AG09309 (cell line): ENCODE measurements at places on chromosomes 1 and 21.

- no peak for DNase-seq
Observed at GRCh38 chr1:1785666-1786065, 7.4 kb upstream of the NADK start.

- DNase-seq, result no peak
Observed at GRCh38 chr21:46112725-46113215, 14.9 kb downstream of the COL6A2 start.

- DNase-seq, result no peak
Observed at GRCh38 chr1:211257826-211258225, 1.3 kb upstream of the RCOR3 start.

DNA sequence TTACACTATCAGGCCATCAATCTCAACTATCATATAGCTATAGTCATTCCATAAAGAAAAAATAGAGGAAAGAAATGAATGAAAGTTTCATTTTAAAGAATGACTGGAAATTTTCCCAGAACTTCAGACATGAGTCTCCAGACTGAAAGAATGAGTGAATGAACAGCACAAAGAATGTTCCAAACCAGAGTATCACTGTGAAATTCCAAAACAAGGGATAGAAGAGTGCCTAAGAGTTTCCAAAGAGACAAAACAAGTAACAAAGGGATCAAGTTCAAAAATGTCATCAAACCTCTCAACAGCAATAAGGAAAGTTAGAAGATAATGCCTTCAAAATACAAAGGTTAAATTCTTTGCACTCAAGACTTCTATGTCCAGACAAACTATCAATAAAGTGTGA, 114.9 kb downstream of the DENND1B start:
- no peak for DNase-seq

DNA sequence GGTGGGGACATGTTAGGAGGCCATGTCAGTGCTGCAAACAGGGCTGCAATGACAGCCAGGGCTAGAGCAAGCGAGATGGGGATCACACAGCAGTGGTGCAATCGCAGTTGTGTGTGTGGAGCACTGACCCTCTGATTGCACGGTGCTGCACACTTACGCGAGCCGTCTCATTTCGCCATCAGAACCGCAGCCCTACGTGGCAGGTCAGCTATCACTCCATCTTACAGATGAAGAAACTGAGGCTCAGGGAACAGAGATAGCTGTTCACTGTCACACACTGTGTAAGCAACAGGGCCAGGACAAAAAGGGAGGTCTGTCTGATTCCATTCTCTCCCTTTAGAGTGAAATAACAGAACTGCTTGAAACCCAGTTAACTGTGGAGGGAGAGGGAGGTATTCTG, 104.8 kb upstream of the SLC45A1 start:
- DNase-seq, result no peak

DNA sequence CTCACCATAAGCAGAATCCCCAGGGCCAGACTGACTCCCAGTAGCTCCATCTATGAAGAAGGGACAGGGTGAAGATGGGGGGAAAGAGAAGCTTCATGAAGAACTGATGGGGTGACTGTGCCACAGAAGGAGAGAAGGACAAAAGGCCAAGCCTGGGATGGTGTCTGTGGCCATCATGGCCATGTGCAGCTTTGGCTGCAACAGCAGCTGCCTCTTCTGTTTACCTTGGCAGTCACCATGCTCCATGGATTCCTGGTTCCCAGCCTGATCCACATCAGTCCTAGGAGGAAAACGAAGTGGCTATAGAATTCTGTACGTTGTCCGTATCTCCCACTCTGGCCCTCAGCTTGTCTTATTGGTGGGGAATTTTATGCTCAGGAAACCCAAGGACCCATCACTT, 12.0 kb downstream of the SEMA6C start:
- DNase-seq, result no peak

DNA sequence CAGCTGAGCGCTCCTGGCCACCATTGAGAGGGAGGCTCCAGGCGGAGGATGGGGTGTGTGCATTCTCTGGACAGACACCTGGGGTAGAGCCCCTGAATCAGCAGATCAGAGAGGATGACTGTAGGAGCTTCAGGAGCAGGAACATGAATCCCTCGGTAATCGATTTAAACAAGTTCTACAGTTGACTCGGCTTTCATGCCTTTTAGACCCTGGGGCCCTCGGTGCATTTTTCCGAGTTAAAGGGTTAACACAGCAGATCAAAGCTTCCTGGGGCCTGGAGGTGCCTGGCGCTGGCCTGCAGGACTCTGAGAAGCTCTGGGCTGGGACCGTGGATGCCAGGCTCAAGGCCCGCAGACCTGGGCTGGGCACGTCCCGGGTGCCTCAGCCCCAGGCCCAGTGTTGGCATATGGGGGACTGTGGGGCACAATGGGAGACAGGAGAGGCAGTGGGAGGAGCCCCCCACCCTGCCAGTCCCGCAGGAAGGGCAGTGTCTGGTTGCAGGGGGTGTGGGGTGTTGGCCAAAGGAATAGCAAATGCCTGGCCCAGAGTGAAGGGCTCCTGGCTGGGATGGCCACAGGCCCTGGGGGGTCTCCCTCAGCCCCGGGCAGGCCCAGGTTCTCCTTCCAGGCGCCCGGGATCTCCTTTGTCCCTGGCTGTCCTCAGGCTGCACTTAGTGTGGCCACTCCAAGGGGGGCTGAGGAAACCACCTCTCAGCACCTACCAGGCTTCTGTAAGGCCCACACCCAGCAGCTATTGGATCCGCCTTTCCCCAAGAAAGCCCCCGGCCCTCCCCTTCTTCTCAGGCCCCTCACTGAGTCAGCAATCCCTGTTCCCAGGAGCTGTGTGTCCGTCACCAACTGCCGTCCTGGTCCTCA, 40.1 kb downstream of the SLX9 start:
- no peak for DNase-seq

- DNase-seq, result no peak
Observed at GRCh38 chr1:227420147-227420546, 101.9 kb upstream of the CDC42BPA start.

- DNase-seq, result no peak
Observed at GRCh38 chr1:172727956-172728603, 69.2 kb downstream of the FASLG start.

DNA sequence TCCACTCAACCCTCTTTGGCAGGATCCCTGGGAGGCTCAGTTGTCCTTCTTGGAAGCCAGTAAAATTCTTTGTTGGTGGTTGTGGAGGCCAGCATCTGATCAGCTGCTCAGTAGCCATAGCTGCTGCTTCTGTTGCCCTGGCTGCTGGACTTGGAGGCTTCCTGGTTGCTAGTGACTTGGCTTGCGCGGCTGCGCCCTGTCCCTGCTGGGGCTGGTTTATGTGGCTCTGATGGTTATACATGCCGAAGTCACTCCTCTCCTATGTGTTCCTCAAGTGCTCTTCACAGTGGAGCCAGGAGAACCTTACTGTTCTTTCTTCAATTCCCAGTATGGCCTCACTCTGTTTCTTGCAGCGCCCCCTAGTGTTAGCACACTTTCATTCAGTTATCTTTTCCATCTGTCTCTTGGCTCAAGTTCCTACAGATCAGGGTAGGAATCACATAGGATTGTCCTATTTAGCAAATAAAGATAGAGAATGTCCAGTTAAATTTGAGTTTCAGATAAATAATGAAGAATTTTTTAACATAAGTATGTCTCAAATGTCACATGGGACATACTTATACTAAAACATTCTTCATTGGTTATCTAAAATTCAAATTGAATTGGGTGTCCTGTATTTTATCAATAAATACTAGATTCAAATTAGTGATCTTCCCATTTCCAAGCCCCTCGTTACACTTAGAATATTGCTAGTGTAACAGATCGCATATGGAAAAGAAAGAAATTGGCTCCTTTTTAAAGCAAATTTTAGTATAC, 176.5 kb downstream of the TGFB2 start:
- DNase-seq, result no peak

DNA sequence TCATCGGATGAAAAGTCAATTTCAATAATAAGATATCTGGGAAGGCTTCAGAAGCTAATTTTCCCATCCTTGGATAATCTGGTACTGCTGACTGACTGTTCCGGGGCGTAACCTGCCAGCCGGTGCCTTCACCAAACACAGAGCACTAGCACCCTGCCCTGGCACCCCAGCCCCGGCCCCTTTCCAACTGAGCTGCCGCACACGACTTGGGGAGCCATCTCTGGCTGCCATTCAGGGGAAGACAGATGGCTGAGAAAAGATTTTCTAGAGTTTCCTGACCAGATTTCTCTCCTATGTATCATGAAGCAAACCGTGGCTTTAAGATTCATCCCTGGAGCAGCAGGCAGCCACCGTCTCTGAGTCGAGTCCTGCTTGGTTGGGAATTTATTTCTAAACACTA, 96.0 kb upstream of the SYT6 start:
- no peak for DNase-seq

GRCh38 chr21:27817902-27818623, 851.2 kb upstream of the ADAMTS5 start:
- DNase-seq, result no peak

DNA sequence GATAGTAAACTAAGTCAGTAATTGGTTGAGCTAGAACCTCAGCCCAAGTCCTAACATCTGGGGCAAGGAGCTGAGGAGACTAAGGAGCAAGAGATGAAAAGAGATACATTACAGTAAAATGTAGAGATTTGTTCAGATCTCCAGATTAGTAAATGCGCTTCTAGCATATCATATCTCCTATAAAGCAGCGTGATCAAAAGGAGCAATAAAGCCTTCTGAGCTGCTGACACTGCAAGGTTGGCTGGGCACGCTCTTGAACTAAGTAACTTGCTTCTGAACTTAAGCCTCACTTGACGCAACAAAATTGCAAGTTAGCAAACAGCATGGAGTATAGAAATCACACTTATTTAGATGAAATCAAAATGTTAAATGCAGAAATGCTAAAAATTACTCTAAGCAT, 80.9 kb downstream of the LRRC53 start:
- DNase-seq, result no peak

- DNase-seq, result no peak
Observed at GRCh38 chr1:109643385-109644230, 12.3 kb upstream of the GSTM4 start.

- no peak for DNase-seq
Observed at GRCh38 chr1:80468356-80468755, 1332.4 kb upstream of the ADGRL2 start.
